ENCODE measurements at places on chromosomes 16 and 17.

- DNase-seq = no peak
Measured at GRCh38 chr17:34816848-34817247, 144.4 kb downstream of the CCT6B start.

GRCh38 chr16:14026572-14027285 is 44.4 kb upstream of the MRTFB start:
- DNase-seq = no peak

- no peak for DNase-seq
Measured at GRCh38 chr16:2819179-2819938, 2.3 kb downstream of the PRSS21 start.

- no peak for DNase-seq
Measured at GRCh38 chr16:60203525-60204124, 1469.5 kb upstream of the GOT2 start.

- no peak for DNase-seq
Measured at GRCh38 chr17:72361892-72362291, 241.1 kb downstream of the SOX9 start.

DNA sequence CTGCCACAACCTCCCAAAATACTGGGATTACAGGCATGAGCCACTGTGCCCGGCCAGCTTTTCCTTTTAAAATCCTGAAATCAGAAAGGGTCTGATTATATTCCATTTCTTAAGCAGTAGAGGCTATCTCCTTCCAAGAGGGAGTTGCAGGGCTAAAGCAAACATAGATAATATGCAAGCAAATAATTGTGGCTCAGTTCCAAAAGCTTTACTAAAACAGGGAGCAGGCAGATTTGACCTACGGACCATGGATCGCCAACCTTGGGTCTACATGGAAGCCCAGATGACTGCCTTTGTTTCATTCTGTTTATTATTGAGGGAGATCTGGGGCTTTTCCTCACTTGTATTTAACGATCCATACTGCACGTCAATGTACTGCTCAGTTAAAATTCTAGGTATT is 38.5 kb downstream of the CLEC3A start:
- DNase-seq = no peak

DNA sequence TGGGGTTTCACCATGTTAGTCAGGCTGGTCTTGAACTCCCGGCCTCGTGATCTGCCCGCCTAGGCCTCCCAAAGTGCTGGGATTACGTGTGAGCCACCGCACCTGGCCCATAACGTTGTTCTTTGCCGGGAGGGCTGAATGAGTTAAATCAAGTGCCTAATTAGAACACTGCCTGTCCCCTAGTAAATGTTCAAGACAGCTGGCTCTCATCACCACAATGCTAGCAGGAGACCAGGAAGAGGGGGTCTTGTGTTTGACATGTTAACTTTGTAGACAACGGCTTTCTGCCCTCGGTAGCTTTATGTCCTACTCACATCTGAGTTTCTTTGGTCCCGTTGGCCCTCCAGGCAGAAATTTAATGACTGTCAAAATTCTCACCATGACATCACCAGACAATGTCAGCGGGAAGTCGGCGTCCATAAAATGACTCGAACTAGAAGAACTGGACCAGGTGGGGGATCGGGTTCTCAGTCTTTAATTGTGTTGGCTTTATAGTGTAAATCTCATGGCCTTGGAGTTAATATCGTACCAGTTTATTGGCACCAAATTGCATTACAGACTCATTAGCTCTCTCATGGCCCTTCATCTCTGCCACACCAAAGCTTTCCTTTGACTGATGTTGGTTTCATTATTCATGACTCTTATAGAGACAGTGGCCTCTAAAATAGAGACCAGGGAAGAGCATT is 11.4 kb upstream of the ITPRIPL2 start:
- DNase-seq = no peak

DNA sequence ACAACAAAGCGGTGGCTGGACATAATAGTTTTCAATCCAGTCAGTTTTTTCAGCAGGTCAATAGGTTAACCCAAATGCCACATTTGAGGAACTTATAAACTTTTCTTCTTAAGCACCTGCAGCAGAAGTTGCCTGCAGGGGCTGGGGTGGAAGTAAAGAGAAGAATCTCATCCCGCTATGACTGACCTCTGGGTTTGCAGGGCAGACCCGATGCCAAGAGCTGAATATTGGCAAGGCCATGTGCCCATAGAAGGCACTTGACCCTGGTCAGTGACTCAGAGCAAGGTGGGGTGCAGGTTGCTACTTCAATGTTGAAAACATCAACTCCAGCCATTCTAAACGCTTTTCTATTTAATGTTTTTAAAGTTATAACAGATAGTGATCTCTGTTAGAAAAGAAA is 17.9 kb upstream of the SMPD3 start:
- DNase-seq = no peak

DNA sequence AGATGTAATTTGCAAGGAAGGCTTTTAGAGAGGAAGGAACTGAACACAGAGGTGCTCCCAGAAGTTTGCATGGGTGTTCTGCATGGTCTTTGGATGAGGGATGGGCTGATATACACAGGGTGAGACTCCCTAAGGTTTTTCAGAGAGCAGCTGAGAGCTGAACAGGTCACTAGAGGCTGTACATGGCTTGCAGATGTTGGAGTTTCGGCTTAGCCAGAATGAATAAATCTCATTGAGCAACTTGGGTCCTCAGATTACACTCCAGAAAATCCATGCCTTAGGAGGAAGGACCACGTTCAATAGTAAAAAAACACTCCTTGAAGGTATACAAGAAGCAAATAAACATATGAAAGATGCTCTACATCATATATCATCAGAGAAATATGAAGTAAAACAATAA is 7.5 kb upstream of the ITGB3 start:
- DNase-seq = no peak

GRCh38 chr17:7833011-7833794 is 814 bp upstream of the KDM6B start:
- no peak for DNase-seq

All from stimulated activated CD8-positive, alpha-beta memory T cell treated with anti-CD3 and anti-CD28 coated beads, Interleukin-7, amount 100 ng/mL, for 1 hour (primary cell).